ENCODE measurements at places on chromosomes 5 and 9.

DNA sequence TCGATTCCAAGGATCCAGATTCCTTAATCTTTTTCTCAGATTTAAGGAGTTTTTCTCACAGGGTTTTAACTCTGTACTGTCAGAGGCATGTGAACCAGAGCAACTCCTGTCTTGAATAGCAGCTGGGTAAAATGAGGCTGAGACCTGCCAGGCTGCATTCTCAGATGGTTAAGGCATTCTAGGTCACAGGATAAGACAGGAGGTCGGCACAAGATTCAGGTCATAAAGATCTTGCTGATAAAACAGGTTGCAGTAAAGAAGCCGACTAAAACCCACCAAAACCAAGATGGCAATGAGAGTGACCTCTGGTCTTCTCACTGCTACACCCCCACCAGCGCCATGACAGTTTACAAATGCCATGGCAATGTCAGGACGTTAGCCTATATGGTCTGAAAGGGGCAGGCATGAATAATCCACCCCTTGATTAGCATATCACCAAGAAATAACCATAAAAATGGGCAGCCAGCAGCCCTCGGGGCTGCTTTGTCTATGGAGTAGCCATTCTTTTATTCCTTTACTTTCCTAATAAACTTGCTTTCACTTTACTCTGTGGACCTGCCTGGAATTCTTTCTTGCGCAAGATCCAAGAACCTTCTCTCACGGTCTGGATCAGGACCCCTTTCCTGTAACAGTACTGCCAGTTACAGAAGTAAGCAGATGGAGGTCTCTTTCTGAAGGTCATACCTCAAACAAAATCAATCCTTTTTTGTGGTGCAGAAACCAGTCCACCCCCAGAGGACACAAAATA lies 87.1 kb downstream of the SLC38A9 start:
- no peak for DNase-seq

- no peak for DNase-seq
Measured at GRCh38 chr9:21267485-21268346, 27.9 kb upstream of the IFNA14 start.

GRCh38 chr9:128627906-128628305 lies 28.7 kb downstream of the DYNC2I2 start:
- DNase-seq, result no peak

GRCh38 chr9:127300886-127301447 lies 36.4 kb downstream of the GARNL3 start:
- DNase-seq, result no peak

GRCh38 chr5:163695830-163696578 lies 190.6 kb downstream of the MAT2B start:
- no peak for DNase-seq

DNA sequence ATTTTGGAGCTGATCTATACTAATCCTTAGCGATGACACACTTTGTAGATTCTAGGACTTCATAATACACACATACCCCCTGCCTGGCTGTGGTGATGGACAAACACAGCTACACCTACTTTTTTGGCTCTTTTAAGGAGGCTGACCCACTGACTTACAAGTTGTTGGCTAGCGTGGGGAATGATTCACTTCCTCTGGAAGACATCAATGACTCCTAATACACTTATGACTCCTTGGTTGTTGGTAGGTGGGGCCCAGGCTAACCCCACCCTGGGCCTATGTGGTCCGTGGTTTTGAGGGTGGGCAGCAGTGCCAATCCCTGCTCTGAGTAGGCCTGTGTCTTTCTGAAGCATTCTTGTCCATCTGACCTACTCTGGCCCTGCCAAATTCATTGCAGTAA lies 144.4 kb downstream of the SLC12A2 start:
- no peak for DNase-seq

DNA sequence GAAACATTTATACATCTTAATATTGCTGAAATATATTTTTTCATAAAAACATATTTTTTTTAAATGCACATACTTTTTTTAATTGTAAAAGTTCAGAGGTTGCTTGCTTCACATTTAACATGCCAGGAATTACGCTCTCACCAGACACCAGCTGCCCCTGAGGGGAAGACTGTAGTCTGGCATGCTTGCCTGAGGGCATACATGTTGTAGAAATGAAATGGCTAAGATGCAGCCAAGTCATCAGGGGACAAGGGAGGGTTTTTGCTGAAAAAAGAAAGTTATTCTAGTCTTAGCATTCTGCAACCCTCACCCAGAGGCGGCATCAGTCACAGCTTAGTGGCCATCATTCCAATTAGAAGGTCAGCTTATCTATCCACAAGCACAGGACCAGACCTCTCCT lies 426.7 kb upstream of the FTMT start:
- DNase-seq, result no peak

DNA sequence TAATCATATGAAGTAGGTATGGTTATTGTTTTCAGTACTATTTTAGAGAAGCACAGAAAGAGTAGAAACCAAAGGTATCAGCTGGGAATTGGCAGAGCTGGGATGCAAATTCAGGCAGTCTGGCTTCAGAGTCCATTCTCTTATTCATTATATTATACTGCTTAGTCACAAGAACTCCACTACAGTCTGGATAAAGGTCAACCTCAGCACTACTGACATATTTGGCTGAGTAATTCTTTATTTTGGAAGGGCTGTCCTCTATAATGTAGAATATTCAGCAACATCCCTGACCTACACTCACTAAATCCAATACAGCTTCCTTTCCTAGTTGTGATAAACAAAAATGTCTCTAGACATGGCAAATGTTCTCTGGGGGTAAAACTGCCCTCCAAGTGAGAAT lies 37.6 kb downstream of the PTGER4 start:
- no peak for DNase-seq

DNA sequence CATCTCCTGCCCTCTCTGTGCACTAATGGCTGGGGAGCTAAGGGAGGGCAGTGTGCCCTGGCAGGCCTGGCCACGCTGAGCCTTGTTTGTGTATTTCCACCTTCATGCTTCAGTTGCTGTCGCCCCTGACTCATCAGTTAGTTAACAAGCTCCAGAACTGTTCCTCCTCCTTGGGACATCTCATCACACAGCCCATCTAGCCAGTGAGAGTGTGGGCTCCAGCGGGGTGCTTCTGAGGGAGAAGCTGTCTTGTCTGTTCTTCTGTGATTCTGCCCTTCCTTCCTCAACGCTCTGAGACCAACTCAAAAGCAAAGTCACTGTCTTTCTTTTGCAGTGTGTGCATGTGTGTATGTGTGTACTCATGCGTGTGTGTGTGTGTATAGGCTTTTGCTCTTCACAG lies 58.3 kb upstream of the CPEB4 start:
- DNase-seq, result no peak

- no peak for DNase-seq
Measured at GRCh38 chr5:103259705-103260355, 1.3 kb downstream of the MACIR start.

- no peak for DNase-seq
Measured at GRCh38 chr9:17531642-17532254, 47.1 kb upstream of the SH3GL2 start.

GRCh38 chr5:55304584-55304983 lies 2.9 kb downstream of the DHX29 start:
- no peak for DNase-seq

GRCh38 chr9:93464395-93464794 lies 11.0 kb upstream of the FAM120AOS start:
- no peak for DNase-seq

DNA sequence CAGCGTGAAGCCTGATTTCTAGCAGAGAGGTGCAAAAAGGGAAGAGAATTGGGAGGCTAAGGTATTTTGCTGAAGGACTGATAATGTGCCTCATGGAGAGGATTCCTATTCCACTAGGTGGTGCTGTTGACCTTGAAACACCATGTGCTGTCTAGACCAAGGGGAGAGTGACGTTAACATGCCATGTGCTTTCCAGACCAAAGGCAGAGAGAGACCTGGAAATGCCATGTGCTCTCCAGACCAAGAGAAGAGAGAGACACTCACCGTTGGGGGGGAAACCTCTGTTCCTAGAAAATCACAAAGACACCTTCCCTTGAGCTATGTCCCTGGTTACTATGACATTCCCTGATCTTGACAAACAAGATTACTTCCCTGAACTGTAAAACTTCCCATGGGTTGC lies 286.0 kb upstream of the TUSC1 start:
- no peak for DNase-seq

DNA sequence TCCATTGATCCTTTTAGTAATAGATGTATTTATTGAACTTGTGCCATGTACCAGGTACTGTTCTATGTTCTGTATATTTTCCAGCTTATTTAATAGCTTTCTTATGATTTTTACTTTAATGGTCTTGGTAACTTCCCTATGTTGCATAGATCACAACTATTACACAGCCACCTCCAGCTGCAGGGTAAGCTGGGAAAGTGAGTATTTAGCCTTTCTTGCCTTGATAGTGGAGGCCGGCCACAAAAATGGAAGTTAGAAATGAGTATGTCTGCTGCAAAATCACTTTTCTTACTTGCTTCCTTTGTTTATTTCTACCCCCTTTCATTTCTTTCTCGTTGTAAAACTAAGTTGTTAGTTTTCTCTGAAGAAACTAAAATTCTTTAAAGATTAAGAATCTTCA lies 43.1 kb upstream of the ANKDD1B start:
- DNase-seq, result no peak

DNA sequence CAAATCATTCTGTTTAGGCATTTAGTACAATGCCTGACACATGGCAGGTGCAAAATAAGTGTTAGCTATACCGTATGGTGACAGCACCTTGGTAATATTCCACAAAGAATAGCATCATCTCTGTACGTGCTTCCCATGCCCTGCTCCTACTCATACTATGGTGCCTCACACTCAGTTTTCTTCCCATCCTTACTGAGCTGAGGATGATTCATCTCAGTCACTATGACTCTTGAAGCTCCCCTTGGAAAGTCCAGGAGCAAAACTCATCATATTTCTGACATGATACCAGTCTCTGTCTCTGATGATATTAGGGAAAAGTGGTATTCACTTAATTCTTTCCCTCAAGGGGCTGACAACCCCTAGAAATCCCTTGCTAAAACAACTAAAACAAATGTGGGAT lies 423.3 kb downstream of the EFNA5 start:
- no peak for DNase-seq

DNA sequence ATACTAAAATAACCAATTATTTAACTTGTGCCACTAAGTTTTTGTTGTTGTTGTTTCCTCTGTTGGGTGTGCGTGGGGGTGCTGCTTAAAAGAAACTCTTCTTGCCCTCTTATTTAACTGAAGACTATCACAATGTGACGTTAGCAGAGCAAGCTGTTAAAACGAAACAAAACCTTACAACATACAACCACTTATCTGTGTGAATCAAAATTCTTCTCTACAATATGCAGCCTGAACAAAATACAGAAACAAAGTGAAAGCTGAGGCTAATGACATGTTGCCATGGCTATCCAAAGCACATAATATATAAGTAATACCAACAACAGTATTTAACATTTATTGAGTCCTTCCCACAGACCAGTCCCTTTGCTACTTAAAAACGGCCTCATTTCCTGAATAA lies 291.0 kb downstream of the FBXL17 start:
- no peak for DNase-seq

DNA sequence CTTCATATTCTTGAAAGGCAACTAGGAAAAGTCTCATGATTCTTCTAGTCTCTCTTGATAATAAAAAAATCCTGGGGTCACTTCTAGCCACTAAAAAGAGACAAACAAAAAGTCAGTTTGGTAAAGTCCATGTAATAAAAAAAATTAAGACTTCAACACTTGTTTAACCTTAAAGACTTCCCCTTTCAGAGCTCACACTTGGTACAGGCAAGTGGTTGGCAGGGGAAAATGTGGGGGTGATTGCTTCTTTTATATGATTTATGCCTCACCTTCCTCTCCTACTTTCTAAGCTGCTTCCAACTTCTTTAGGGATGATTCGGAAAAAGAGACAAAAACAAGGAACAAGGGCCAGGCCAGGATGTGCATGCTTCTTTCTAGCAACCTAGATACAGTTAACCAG lies 5.1 kb upstream of the ERCC6L2 start:
- no peak for DNase-seq

- no peak for DNase-seq
Measured at GRCh38 chr9:132894862-132895835, 16.5 kb downstream of the SPACA9 start.

GRCh38 chr9:94014920-94015319 lies 59.8 kb upstream of the BARX1 start:
- DNase-seq, result no peak

GRCh38 chr5:177049285-177049684 lies 26.8 kb downstream of the ZNF346 start:
- DNase-seq, result no peak

DNA sequence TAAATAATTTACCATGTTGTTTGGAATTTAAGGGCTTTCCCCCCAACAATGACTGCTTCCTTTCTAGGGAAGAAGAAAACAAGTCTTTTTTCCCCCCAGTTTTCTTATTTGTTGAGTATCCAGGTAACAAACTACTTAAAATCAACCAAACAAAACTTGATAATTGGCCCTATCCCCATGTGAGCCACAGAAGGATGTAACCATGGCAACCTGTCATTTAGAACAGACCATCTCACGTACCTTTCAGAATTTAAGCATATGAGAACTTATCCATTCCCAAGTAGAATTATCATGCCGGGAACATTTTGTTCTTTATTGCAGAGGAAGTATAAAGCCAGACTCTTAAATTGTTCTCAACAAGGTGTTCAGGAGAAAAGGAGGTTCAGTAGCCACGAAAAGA lies 392.3 kb downstream of the CETN3 start:
- no peak for DNase-seq

- no peak for DNase-seq
Measured at GRCh38 chr9:90420768-90421513, 221.7 kb downstream of the DIRAS2 start.

DNA sequence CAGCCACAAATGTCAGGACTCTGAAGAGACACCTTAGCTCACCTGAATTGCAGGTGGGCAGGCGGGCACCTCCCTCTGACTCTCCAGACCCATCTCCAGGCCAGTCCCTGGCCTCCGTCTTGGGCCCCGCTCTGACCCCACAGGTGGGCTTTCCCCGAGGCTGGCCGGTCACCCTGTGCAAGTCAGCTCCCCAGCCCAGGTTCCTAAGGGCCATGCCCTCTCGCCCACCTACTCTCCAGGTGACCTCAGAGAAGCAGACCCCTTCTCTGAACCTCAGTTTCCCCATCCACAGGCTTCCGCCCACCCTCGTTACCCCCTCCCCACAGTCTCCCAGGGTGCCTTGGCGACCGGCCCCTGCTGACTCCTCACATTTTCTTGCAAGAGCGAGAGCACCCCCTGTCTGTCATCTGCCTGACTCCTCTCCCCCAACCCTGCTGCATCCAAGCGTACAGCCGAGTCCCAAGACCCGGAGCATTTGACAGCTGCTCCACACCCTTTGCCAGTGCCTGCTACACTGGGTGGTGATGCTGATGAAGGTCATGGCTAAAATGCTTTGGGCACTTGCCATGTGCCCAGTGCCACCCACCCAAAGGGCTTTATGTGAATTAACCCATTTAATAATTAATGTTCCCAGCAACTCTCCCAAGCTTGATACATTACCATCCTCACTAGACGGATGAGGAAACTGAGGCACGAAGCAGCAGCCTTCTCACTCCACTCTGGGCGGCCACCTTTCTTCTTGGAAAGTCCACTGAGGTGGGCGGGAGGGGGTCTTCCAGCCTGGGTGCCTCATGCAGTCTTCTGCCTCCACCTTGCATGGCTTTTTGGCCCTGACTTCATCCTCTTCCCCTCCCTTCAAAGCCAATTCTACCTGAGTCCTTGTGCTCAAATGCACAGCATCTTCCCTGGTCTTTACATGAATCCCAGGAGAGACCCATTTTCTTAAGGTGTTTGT lies 51.1 kb upstream of the ORM1 start:
- DNase-seq, result no peak

- DNase-seq, result no peak
Measured at GRCh38 chr5:119570910-119571309, 58.4 kb upstream of the FAM170A start.

All from stimulated activated CD8-positive, alpha-beta memory T cell treated with anti-CD3 and anti-CD28 coated beads, Interleukin-4, amount 100 ng/mL, for 4 hours (primary cell).